ENCODE measurements at places on chromosomes 4 and X.

GRCh38 chr4:122635205-122635604, 14.3 kb upstream of the IL21 start:
- no peak for DNase-seq

GRCh38 chr4:5337731-5338130, 286.5 kb downstream of the STK32B start:
- no peak for DNase-seq

GRCh38 chrX:28787206-28787605, 200.0 kb downstream of the IL1RAPL1 start:
- DNase-seq: no peak

DNA sequence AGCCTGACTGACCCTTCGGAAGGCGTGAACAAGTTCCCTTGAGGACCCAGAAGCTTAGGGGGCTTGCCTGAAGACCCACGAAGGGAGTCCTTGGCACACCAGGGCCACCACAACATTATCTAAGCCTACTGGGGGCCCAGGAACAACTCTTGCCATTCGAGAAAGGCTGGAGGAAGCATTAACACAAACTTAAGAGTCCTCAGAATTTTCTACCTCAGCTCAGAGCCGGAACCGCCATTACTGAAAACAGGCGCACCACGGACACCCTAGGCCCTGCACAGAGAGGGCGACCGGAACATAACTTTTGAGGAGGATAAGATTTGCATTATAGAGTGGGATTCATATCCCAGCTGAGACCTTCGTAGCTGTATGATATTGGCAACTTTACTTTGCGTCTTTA, 229.1 kb downstream of the ADAM29 start:
- no peak for DNase-seq

DNA sequence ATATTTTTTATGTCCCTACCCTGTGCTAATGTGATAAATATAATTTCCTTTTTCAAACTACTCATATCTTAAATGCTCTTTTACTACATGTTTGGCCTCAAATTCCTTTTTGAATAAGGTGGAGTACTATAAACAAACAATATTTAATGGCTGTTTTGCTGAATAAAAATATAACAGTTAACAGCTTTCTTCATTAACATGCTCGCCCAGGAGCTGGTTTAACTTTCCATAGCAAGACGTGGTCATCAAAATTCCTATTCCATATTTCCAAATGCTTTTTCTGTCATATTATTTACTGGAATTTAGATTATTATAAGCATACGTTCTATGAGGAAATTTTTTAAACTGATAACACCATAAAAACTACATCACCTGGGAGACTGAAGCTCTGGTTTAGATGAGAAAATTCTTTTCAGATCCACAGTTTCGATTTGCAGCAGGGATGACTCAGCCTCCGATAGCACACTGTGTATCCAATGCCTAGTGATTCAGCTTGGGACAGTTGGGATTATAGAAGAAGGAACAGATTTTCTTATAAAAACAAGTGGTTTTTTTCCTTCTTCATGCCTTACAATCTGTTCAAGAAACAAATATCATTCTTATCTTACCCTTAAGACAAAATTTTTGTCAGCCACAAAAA, 129.1 kb downstream of the FBXO8 start:
- no peak for DNase-seq

DNA sequence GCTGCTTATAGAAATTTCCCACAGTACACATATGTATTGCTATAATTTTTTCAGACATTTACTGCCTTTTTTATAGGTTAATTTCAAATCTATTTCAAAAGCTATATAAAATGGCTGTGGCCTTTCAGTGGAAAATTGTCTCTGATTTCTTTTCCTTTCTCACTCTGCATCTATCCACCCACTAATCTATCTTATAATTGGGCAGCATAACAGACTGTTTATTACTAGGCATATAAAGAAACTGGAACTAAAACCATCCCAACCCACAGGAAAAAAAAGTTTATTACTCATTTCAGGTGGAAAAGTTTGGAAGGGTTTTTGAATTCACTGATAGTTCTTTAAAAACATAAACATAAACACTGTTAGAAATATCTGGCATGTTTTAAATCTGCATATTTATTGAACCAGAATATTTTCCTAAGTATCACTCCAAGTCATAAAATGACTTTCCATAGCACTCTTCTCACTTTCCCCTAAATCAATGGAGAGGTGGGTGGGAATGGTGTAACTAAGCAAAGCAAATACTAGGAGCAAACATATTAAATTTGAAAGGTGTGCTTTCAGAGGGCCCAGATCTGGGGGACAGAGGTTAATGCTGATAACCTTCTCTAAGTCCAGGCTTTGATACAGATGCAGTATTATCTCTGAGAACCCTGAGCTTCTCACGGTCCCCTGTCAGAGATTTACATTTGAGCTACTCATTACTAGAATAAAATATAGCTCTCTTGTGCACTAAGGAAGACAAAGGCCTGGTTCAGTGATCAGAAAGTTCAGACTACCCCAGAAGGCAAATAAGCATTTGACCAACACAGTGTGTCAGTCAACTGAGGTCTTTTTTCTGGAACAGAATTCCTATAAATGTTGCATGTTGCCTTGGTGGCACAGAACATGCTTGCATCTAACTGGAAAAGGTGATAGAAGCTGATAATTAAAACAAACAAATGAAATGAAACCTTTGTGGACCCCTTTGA, 328.3 kb downstream of the UNC5C start:
- DNase-seq: no peak

DNA sequence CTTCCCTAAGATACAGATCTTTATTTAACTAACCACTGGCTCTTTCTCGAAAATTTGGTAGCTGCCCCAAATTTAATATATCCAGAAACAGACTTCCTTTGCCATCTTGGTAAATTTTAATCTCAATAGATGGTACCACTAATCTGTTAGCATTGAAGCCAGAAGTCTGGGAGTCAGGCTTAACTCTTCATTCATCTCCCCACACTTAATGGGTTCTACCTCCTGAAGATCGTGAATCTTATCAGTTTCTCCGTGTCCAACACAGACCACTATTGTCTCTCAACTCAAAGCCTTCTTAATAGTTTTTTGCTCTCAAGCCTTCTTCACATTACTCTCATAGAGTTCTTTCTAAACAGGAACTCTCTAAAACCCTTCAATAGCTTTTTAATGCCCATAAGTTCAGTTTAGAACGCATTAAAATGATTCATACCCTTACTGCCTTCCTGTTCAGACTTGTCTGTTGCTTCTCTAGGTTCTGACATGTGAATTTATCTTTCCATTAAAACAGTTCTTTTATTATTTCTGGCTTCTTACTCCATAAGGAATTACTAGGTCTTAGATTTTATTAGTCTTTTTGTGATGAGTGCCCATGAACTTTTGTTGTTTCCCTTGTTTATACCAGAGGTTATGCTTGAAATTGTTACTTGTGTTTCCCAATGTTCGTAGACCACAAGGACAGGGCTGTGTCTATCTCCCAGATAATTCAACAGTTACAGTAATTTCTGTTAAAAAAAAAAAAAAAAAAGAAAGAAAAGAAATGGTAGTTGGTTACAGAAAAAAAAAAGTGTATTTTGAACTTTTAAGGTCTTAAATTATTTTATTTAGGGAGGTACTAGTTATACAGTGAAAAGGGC, 54.7 kb downstream of the SMARCAD1 start:
- DNase-seq: no peak

GRCh38 chrX:152640034-152640818, 2.5 kb downstream of the GABRQ start:
- DNase-seq: no peak
